ENCODE measurements at places on chromosomes 5 and 9. TPM values are rescaled to one million over a fixed set of nuclear protein-coding genes. Genes with fewer than 3 reads are reported as not detected.

DNA sequence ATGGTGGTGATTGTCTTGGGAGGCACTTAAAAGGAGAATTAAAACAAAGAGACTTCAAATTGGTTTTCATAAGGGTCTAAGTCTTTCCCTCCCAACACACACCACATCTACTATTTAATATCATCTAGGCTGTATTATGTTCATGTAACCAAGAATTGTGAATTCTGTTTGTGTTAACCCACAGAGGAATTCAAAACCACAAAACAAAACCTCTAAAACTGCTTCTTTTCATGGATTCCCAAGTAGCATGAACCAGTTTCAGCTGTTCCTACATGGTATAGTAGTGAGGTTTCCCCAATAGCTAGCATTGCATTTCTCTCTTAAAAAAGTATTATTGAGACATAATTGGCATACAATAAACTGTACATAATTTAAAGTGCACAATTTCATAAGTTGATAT, 283.8 kb downstream of the CD180 start:
- DNase-seq, result no peak
- no peaks in the 10 kb centered on the region for H3K27me3 ChIP-seq
- no peak overlapping the region for H3K4me3 ChIP-seq
- no peaks in the 10 kb centered on the region for H3K36me3 ChIP-seq

DNA sequence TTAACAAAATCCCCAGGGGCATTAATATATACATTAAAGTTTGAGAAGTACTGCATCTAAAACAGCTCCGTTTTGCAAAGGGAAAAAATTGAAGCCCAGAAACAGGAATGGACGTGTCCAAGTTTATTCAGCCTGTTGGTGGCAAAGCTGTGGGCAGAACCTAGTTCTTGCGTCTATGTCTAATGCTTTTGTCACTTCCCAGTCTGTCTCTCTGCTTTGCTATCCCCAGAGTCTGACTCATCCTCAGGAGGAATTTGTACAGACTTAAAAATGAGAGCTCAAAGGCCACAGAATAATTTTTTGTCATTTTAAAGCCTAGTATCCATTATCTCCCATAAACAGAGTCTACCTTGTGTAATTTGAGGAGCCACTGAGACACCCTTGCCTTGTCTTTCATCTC, 330.9 kb upstream of the GRIA1 start:
- no peak for DNase-seq
- H3K4me3 ChIP-seq, result no peak overlapping the region
- no peaks in the 10 kb centered on the region for H3K36me3 ChIP-seq
- no peak overlapping the region for H3K27ac ChIP-seq
- H3K27me3 ChIP-seq, result no peaks in the 10 kb centered on the region
- no peaks in the 10 kb centered on the region for H3K4me1 ChIP-seq

DNA sequence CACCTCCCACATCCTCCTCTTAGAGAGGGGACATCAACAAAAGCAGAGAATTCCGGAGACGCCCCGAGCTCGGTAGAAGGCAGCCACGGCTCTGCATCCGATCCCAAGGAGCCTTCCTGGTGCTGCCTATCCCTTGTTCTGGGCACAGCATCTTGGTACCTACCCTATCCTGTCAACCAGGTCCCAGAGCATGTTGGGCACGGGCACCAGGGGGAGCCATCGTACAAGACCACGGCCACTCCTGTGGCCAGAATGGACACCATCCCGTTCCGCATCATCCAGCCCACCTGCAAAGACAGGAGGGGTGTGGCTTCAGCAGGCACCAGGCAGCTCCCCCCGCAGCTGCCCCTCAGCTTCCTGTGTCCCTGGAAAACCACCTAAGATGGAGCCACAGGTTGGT, 62.7 kb upstream of the ZNF354A start:
- no peak for DNase-seq
- H3K27ac ChIP-seq, result no peak overlapping the region
- H3K36me3 ChIP-seq, result no peaks in the 10 kb centered on the region
- no peaks in the 10 kb centered on the region for H3K4me1 ChIP-seq
- no peaks in the 10 kb centered on the region for H3K27me3 ChIP-seq

KIAA0825 gene
- total RNA-seq, result 2.4 TPM

CYSRT1 gene
- 0.35 TPM for total RNA-seq

- DNase-seq, result no peak
- H3K27ac ChIP-seq, result no peak overlapping the region
- no peaks in the 10 kb centered on the region for H3K4me1 ChIP-seq
These were observed 2.5 kb downstream of the KIAA1958 start for GRCh38 chr9:112489039-112489546.

OR1J2 gene
- not detected for total RNA-seq

GABRA1 gene
- total RNA-seq, result not detected

CARD9 gene
- total RNA-seq, result 0.15 TPM

BTNL9 gene
- 5.3 TPM for total RNA-seq

DNA sequence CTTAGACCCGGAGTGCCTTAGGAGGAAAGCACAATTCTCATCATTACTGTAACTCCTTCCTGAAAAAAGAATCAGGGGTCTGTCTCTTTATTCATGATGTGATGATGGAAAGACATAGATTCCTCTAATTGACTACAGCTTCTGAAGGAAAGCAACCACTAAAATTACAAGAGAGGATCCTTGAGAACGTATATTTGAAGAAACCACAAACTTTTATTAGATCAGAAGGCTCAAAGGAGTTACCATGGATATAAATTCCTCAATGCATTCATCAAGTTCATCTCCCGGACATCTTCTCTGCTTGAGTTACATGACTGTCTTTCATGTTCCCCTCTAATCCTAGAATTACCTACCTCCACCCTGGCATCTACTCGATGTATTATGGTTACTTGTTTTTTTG, 104.1 kb upstream of the PAPPA start:
- no peak overlapping the region for H3K4me3 ChIP-seq
- H3K27ac ChIP-seq, result no peak overlapping the region
- no peaks in the 10 kb centered on the region for H3K4me1 ChIP-seq
- H3K36me3 ChIP-seq, result no peaks in the 10 kb centered on the region
- no peak for DNase-seq
